ENCODE measurements at places on chromosomes 6 and 20.
A peak's percentile ranks its signal among the peaks of the same experiment; 100 is the strongest.

DNA sequence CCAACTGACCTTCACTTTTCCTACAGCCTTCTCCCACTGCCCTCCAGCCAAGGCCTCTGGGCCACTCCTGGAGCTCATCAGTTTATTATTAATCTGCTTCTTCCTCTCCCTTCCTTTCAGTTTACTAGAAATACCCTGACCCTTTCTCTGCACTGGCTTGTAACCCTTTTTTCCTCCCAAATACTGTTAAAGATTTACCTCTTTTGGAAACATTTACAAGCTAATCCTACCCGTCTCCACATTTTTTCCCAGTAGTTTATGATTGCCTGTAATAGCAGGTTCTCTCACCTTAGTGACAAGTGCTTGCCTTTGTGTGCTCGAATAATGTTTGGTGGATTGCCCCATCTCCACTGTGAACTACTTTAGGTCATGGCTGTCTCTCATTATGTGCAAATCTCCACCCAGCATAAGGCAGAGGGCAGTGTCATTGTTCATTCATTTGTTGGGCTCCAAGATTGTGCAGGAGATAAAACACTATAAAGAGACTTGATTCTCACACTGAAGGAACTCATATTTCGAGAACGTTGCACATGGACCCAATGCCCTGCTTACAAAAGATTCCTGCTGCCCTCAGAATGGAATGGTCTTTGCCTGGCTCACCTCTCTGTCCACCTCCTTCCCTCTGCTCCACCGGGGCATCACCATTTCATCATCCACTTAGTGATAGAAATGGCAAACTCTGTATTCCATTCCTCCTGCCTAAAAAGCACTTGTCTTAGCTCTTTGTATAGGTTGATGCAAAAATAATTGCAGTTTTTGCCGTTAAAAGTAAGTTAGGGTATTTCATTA, 491.1 kb downstream of the UTRN start:
- DNase-seq: no peak

DNA sequence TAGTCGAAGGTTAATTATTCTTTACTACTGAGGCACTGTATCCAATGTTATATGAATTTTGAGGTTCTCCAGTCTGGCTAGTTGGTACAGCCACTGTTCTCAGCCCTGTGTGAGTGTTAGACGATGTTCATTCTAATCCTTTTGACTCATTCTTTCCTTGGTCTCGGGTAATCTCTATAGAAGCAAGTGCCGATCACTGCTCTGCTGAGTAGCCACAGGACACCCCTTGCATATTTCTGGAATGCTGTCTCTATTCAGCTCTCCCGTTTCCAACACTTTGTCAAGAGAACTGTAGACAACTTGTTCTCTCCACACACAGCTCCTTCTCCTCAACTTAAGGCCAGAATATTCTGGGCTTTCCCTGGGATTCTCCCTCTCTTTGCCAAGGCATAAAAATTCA, 42.4 kb upstream of the PLCB1 start:
- DNase-seq: no peak

DNA sequence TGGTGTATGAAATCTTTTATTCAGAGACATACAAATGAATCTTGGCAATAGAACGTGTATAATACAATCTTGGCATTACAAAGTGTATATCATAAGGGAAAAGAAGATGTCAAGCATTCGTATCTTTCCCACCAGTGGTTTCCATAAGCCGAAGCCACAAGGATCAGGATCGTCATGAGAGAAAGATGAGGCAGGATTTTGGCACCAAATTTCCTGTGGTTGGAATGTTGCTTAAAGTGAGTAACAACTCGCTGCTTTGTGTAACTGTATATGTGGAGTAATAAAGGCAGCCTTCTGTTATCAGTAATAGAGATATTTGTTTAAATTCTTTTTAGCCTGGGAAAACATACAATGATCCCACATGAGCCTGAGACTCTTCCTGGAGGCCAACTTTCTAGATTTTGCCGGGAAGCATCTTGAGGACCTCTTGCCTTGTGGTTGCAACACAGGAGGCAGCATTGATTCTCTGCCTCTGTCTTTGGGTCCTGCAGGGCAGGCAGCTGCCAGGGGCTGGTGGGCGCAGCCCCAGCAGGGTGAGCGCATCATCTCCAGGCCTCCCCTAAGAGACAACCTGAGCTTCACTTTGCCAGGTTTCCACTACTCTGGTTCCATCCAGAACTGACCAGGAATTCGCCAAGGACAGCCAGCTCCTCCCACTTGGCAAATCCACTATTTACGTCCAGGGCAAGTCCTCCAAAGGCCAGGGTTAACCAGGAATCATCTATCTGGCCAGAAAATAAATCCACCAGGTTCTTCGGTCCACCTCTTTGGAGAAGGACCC, 230.9 kb upstream of the SULF2 start:
- DNase-seq: no peak

GRCh38 chr6:113433335-113433991, 423.7 kb upstream of the MARCKS start:
- peak; percentile 37 for DNase-seq

DNA sequence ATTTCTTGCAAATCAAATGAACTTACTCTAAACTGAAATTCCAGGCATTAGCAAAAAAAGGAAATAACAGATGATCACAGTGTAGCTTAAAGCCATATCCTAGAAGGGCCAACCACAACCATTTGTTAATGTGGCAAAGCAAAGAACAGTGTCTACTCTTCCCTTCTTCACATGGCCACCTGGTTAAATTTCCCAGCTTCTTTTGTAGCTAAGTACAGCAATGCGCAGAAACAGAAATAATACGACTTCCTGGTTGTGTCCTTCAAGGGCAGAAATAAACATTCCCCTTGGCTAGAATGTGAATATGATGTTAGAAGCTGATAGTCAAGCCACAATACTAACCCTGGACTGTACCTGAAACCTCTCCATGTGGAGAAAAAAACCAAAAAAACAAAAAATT, 9.6 kb downstream of the SNX3 start:
- DNase-seq: no peak

Data from A673 (cell line).